Lower lobe of right lung (tissue), 2 donors: ENCODE measurements at places on chromosomes 11 and 22.

DNA sequence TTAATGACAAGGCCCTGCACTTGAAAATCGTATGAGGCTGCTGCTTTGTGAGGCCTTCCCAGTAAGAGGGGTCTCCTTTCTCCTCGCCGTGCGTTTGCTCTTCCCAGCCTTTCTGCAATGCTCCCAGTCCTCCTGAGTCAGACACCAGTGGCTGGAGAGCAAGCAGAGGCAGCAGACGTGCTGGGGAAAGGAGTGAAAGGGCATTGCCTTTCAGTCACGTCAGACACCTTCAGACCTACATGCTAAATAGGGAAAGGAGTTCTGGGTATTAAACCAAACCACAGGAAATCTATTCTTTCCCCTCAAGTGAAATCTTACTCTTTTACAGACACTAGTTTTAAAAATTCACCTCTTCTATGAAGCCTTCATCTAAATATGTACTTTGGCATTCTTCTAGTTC lies 274.8 kb downstream of the NTM start:
- no peak for DNase-seq

DNA sequence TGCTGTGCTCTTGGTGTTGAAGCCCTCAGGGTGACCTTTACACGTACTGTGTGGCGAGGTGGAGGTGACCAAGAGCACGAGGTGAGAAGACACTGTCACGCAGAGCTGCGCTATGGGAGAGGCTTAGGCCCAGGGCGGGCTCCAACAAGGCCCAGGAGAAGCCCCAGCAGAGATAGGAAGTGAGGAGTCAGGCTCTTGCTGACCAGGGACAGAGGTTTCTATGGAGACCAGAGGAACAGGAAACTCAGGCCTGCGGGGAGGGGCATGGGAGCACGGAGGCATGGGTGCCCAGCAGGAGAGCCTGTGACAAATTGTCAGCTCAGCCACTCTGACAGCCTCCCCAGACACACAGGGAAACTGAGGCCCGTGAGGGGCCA lies 15.8 kb downstream of the DGKZ start:
- peak; percentile 85 for DNase-seq

GRCh38 chr22:49057910-49058309 lies 769.8 kb downstream of the BRD1 start:
- DNase-seq = no peak

DNA sequence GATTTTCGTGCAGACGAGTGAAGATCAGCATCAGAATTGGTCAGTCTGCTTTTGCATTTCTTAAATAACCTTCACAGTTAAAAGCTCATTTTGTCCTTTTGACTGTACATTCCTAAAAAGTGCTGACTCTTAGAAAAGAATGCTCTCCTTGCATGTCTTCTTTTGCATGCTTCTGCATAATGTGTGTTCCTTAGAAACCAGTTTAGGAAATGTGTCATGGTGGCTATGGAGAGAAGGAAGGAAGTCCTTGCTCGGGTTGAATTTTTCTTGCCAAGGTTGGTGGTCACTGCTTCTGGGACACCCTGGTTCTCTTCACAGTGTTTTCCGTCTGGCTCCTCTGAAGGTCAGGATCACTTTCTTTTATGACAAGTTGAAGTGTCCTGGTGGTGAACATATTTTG lies 6.8 kb downstream of the AP2A2 start:
- no peak for DNase-seq

DNA sequence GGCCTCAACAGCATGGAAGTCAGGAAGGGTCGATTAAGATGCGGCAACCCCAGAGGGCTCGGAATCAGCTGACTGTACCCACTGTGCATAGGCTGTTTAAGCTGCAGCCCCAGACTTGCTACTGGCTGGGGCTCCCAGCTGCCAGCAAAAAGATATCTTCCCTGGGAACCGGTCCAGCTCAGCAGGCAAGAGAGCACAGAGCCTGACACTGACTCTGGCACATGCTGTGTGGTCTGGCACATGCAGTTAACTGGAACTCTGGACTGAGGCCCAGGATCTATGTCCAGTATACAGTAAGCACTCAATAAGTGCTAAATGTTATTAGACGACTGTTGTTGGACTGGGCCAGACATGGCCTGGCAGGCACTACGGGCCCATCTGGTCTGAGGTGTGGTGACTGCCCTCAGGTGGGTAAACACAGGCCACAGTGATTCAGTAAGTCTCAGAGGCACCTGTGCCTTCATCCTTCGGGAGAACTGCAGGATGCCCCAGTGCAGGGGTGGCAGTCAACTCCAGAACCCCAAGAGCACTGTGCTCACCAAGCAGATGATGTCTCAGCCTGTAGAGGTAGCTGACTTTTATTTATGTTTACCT lies 87.6 kb downstream of the LARGE1 start:
- no peak for DNase-seq

DNA sequence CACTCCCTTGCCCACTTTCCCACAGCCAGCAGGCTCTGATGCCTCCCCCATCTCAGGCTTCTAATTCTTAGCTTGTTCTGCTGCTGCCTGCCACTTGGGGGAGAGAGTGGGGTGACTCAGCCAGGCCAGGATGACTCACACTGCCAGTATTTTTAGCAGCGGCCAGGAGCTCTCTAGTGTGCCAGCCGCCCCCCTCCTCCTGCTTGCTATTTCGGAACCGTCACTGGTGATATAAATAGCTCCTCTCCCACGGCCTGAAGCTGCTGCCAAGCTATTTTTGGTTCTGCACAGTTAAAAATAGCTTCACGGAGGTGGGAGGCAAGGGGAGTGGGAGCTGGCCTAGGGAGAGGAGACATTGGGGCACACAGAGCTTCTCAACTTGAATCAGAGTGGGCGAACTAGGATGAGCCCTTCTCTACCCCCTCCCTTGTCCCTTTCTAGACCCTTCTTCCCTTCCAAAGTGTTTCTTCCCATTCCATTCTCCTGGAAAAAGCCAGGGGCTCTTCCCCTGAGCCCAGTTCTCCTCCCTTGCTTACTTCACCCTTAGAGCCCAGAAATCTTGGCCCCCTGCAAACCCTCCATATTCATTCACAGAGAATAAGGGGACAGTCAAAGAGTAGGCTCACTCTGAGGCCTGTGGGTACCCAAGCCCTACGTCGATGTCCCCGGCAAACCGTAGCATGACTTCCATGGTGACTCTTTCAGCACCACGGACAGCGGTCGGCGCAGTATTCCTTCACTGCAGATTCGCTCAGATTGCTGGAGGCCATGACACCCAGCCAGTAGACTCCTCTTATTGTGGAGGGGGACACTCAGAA lies 2.5 kb upstream of the NPAS4 start:
- peak; percentile 58 for DNase-seq

- no peak for DNase-seq
Measured at GRCh38 chr11:73478737-73479347, 102.6 kb downstream of the RELT start.

GRCh38 chr11:93517611-93518010 lies 25.6 kb downstream of the SMCO4 start:
- no peak for DNase-seq

DNA sequence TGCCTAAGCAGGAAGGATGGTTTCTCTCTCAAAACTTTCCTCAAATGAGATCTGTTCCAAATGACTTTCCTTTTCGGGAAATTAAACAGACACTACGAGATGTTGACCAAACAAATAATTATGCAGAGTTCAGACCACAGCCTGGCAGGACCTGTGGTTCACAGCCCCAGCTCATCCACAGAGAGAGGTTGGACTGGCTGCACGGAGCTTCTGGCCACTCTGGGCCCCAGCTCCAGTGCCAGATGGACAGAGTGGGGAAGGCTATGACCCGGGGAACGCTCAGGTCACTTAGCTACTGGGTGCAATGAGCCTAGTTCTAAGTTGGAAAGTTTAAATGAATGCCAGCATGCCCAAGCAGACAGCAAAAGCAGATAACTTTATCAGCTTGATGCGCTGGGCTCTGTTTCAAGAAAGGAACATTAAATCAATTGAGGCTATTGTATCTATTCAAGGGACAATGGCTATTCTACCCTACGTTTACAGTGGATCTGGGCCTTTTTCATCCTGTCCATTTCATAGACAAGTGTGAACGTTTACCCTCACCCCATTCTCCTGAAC lies 155.7 kb upstream of the NARS2 start:
- DNase-seq = no peak

GRCh38 chr11:126186708-126187529 lies 24.5 kb downstream of the RPUSD4 start:
- no peak for DNase-seq

DNA sequence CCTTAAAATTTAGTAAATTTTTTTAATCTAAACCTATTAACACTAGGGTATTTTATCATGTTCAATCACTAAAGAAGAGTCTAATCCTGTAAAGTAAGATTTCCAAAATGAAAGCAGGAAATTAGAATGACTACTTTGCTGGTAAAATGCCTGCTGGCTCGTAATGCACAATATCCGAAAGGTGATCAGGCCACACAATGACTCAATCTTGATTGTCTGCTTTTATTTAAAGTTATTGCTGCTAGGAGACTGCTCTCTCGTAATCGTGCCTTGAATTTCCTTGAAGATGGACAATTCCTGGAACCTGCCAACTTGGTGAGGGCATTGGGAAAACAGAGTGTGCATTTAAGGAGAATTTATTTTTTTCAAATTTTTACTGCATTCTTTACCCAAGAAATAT lies 1786.5 kb upstream of the RAG2 start:
- DNase-seq = no peak

GRCh38 chr11:109885006-109885405 lies 208.2 kb upstream of the ZC3H12C start:
- DNase-seq = no peak

GRCh38 chr22:45877036-45877380 lies 100.0 kb downstream of the WNT7B start:
- DNase-seq = peak; percentile 30

DNA sequence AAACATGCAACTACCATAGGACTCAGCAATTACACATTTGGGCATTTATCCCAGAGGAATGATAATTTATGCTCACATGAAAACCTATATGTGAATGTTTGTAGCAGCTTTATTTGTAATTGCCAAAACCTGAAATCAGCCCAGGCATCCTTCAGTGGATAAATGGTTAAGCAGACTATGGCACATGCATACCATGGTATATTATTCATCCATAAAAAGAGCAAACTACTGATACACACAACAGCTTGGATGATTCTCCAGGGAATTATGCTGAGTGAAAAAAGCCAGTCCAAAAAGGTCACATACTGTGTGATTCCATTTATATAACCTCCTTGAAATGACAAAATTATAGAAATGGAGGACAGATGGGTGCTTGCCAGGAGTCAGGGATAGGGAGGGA lies 86.7 kb downstream of the ALX4 start:
- DNase-seq = no peak

DNA sequence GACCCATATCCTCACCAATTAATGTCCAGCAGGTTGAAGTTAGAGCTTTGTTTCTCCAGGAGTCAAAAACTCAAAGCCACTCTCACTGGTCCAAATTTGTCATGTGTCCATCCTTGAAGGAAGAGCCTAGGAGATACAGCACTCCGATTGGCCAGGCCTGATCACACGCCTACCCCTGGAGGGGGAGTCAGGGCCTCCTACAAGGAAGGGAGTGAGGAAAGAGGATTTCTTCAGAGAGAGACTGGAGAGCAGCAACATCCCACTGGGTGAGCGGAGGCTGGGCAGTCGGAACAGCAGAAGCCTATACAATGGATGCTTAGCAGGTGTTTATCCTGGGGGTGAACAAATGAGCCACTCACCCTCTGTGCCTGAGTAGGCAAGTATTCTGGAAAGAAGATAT lies 113.9 kb downstream of the TRIM29 start:
- no peak for DNase-seq

DNA sequence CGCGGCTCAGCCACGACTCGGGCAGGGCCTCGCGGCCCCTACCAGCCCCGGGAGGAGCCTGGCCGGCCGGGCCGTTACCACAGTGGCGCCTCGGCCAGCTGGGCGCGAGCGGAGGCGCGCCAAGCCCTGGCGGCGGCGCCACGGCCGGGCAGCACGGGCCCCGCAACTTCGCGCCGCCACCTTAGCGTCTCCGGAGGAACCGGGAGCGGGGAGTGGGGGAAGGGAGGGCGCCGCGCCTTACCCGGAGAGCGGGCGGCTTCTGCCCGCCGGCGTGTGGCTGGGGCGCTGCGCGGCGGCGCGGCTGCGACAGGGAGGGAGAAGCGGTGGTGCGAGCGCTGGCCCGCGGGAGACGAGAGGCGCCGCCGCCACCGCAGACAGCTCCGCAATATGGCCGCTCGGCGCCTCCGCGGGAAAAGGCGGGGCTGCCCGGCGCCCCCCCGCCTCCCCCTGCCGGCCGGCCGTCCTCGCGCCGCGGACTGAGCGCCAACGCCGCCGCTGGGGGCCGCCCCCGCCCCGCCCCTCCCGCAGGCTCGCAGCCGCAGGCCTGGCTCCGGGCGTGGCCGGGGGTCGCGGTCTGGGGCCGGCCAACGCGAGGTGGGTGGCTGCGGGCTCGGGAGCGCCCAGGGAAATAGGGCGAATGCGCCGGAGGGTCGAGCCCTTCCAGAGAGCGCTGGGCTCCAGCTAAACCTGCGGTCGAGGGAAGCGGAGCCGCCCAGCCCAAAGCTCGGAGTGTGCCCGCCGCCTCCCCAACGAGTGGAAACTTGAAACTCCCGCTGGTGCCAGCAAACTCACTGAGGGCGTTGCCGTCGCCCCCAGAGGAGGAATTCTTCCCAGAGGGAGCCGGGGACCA lies at the start of gene RDX:
Gene RDX, minus strand, starts transcription at position 389 of the 850 bp plus-strand sequence. CDS start 16,922 bp downstream, outside the sequence.
- peak; percentile 88 for DNase-seq

GRCh38 chr11:66692446-66692845 lies 14.8 kb upstream of the RBM4B start:
- DNase-seq = no peak

- no peak for DNase-seq
Measured at GRCh38 chr22:49509016-49509415, 318.7 kb downstream of the BRD1 start.

DNA sequence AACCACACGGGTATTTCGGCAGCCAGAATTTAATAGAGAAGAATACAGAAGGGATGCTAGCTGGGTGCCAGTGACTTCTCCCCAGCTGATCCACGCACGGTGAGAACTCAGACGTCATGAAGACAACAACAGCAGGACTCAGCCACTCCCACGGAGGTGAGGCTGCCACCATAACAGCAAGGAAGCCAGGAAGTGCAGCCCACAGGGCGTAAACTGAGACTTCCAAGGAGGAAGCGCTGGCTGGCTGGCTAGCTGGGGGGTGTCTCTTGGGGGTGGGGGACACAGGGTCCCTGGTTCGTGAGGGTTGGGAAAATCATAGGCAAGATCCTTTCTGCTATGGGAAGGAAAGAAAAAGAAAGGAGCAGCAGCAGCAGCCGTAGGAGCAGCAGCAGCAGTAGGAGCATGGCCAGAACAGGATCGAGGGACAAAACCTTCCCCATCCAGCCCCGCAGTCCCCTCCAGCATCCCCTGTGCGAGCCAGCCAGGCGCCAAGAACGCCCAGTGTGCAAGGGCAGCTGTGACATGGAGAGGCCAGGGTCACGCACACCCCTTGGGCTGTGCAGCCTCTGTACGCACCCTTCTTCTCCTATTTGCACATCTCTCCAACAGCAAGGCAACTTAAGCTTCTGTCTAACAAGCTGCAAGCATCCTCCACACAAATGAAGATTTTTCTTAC lies 49.6 kb upstream of the SHANK2 start:
- no peak for DNase-seq
